Non-pigmented ciliary epithelial cell (primary cell): ENCODE measurements at places on chromosomes 1 and 21.

DNA sequence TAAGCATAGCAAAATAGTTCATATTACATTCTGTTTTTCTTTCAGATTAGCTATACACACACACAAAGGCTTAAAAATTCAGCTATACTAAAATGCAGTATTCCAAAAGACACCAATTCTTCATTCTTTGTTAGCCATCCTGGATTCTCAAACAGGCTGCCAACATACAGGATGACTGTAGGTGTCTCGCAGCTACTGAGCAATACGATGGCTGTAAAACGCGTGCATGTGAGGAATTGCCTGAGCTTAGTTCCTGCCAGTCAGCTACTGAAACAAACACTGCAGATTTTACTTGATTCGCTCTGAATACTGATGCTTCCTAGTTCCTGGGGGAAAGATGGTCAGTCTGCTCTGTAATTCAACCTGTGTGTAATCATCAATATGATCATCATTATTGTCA, 24.7 kb upstream of the HMGN1 start:
- no peak for DNase-seq

DNA sequence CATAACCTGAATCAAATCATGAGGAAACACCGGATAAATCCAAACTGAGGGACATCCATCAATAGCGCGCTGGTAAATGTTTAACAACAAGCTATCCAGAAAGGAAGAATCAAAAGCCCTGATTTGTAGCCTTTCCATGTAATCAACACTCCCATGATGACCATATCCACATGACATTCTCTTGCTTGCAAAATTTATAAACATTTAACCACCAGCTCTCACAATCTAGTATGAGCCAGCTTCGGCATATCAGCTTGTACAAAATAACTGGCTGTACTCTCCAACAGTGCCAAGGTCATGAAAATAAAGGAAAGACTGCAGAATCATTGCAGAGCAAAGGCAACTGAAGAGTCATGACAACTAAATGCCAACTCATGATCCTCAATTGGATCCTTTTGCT, 15.7 kb downstream of the HSD11B1 start:
- no peak for DNase-seq

DNA sequence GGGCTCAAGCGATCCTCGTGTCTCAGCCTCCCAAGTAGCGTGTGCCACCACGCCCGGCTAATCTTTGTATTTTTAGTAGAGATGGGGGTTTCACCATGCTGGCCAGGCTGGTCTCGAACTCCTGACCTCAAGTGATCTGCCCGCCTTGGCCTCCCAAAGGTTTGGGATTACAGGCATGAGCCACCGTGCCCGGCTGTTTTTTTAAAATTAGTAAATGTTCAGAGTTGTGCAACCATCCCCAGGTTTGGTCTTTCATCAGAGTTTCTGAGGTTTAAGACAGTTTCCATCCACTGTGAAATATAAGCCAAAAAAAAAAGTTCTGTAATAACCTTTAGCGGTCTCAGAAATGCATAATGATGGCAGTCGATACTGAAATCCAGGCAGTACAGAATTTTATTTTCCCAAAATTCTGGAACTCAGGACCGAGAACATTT, 550 bp upstream of the SYT11 start:
- DNase-seq = no peak

- DNase-seq = peak; percentile 61
Measured at GRCh38 chr21:29382030-29382654, 83.4 kb downstream of the BACH1 start.

- no peak for DNase-seq
Measured at GRCh38 chr1:147611021-147611426, 59.3 kb downstream of the ACP6 start.

- peak; percentile 32 for DNase-seq
Measured at GRCh38 chr1:193264313-193265065, 78.1 kb upstream of the B3GALT2 start.

DNA sequence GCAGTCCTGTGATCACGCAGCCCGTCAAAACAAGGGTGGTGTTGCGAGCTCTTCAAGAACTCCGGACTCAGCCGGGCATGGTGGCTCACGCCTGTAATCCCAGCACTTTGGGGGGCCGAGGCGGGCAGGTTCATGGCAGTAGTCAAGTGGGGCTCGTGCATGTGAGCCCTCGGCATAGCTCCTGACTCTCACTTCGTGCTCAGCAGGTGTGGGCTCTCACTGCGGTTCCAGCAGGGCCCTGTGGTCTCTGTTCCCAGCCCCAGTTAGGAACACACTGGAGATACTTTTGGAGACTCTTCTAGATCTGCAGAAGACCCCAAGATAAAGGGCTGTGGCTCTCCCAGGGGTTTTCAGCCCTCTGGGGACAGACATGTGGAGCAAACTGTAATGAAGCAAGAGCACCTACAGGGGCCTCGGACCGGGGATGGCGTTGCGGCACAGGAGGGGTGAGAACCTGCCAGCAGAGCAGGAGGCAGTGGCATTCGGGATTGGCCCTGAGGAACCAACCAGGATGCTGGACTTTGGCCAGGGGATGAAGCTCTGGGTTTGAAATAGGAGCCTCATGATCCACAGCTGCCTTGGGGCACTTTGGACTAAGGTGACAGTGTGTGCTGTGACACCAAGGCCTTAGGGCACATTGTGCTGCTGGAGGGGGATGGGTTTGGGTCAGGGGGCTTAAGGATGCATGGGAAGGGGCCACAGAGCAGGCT, 443.2 kb downstream of the CAMTA1 start:
- DNase-seq = no peak
